ENCODE measurements at places on chromosomes 6 and 20.

DNA sequence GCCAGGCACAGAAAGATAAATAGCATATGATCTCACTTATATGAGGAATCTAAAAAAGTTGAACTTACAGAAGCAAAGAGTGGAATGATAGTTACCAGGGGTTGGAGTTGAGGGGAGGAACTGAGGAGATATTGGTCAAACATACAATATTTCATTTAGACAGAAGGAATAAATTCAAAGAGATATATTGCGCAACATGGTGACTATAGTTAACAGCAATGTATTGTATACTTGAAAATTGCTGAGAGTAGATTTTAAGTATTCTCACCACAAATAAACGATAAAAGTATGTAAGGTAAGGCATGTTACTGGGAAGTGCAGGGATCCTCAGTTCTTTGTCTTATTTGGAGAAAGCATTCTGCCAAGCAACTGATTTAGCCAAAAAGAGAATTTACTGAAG is 171.9 kb downstream of the LMBRD1 start:
- DNase-seq, result no peak

- DNase-seq, result peak; percentile 67
These were observed 349.8 kb upstream of the ARID1B start for GRCh38 chr6:156427345-156427744.

DNA sequence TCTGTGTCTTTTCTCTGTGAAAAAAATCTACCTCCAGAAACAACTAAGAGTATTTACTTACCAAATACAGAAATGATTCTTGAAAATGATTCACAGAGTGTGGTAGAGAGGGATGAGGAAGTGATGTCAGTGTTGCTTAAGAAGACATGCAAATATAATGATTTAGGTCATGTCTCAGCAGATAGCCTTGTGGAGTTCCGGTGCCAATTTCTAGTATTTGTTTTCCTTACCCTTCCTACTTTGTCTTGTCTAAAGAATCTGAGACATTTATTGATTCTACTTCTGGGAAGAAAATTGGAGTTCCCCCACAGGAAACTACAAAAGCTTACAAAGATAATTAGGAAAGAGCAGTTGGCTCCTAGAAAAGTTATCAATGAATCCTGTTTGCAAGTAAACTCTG is 68.8 kb downstream of the GJA1 start:
- no peak for DNase-seq

- DNase-seq, result peak; percentile 73
These were observed 131.2 kb upstream of the BTN3A2 start for GRCh38 chr6:26233649-26234420.

DNA sequence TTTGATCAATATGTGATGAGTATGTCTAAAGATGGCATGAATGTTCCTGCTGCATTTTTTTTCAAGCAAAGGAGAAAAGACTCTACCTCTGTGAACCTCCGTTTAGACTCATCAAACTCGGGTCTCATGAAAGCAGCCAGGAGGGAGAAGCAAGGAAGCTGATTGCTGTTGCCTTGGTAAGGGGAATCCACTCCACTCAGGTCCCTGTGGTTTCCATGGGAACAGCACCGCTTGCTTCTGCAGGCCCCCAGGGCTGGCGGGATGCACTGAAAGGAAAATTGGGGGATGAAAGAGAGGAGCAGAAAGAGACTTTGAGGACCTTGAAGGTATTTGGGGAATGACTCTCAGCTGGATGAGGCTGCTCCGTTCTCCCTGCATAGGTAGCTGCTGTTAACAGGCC is 249.6 kb upstream of the RIN2 start:
- no peak for DNase-seq

- no peak for DNase-seq
These were observed 664 bp upstream of the BAG6 start for GRCh38 chr6:31652925-31653724.

GRCh38 chr6:142485256-142485655 is 183.4 kb downstream of the ADGRG6 start:
- no peak for DNase-seq

GRCh38 chr20:5504061-5504739 is 187.4 kb upstream of the PROKR2 start:
- no peak for DNase-seq

GRCh38 chr20:34970193-34970840 is 14.6 kb downstream of the MYH7B start:
- DNase-seq, result no peak

GRCh38 chr6:150684161-150684560 is 84.5 kb downstream of the PLEKHG1 start:
- no peak for DNase-seq

DNA sequence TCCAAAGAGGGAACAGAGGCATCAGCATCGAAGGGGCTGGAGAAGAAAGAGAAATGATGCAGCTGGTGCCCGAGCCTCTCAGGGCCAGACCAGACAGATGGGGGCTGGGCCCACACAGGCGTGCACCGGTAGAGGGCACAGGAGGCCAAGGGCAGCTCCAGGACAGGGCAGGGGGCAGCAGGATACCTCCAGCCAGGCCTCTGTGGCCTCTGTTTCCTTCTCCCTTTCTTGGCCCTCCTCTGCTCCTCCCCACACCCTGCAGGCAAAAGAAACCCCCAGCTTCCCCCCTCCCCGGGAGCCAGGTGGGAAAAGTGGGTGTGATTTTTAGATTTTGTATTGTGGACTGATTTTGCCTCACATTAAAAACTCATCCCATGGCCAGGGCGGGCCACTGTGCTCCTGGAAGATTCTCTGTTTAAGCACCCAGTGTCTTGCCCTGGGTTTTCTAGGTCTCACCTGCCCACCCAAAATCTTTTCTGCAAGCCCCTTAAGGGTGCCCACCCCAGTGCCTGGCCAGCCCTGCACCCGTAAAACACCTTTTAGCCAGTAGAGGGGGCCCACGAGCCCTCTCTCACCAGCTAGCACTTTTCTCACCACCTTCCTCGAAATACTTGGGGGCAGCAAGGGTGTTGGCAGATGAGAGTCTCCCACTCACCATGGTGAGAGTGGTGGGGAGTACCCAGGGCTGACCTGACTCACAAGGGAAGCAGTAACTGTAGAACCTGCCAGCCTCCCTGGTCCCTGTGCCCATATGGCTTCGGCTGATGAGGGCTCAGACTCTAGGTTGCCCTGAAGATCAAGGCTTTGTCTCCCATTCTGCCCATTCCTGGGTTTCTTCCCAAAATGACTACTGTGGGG is 35.7 kb upstream of the ID1 start:
- DNase-seq, result peak; percentile 62

- no peak for DNase-seq
These were observed 3.6 kb downstream of the PPP1R3G start for GRCh38 chr6:5088780-5089179.

- DNase-seq, result no peak
These were observed 75.8 kb downstream of the SYCP2L start for GRCh38 chr6:10962673-10963072.

GRCh38 chr20:35559042-35559693 is 17.3 kb downstream of the ERGIC3 start:
- DNase-seq, result no peak

- no peak for DNase-seq
These were observed 183.6 kb upstream of the PRDM1 start for GRCh38 chr6:105902401-105903031.
